WERI-Rb-1 (cell line): ENCODE measurements at places on chromosomes 11 and 22.

- DNase-seq = no peak
Measured at GRCh38 chr11:62430425-62430824, 11.6 kb downstream of the SCGB1A1 start.

DNA sequence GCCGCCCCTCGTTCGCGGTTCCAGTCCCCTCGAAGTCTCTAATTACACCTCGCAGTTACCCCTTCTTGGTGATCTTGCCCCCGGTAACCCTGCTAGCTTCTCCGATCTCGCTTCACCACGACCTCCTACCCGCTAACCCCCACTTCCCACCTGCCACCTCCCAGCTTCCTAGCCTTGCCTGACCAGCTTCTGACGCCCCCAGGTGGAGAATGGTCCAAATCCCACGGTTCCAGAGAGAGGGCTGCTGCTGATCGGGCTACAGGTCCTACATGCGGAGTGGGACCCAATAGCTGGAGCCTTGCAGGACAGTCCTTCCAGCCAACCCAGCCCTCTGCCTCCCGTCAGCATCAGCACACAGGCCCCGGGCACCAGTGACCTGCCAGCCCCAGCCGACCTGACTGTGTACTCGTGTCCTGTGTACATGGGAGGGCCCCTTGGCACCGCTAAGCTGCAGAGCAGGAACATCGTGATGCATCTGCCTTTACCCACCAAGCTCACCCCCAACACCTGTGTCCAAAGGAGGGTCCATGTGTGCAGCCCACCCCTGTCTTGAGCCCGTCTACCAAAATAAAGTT lies 31.9 kb downstream of the RRP8 start:
- DNase-seq = no peak

- no peak for DNase-seq
Measured at GRCh38 chr11:12389676-12390657, 12.6 kb downstream of the PARVA start.

- no peak for DNase-seq
Measured at GRCh38 chr11:44873537-44873936, 77.1 kb downstream of the TP53I11 start.

GRCh38 chr11:76631566-76632308 lies 38.8 kb downstream of the LRRC32 start:
- no peak for DNase-seq

DNA sequence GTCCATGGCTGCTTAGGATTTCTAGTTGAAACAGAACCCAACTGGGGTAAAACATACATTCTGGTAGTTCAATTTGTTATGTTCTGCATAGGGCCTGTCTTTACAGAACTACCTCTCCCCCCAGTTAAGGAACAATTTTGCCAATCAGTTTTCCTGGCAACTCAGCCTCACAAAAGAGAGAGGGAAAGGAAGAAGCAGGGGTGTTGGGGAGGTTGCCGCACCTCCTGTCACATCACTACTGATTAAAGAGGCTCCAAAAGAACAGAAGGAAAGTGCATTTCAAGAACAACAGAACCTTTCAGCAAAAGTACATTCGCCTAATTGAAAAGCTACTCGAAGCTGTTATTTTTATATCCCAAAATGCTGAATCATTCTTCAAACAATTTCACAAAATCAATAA lies 217.6 kb downstream of the CADM1 start:
- DNase-seq = no peak

- no peak for DNase-seq
Measured at GRCh38 chr11:13055200-13055599, 46.1 kb downstream of the RASSF10 start.
